ENCODE measurements at places on chromosomes 5 and 9.
A peak's percentile ranks its signal among the peaks of the same experiment; 100 is the strongest.

DNA sequence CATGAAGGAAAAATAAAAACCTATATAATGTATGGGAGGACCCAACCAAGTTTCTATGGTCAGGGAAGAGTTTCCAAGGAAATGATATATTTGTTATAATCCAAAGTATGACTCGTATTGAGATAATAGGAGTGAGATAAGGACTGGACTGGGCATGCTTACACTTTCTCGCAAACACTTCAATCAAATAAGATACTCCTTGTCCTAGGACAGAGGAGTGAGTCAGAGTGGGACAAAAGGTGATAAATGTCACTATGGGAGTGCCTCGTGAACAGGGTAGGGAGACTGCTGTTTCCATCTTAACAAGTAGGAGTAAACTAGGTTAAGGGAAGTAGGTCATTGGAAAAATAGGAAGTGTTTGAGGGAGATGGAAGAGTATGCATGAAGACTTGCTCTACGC is 47.2 kb downstream of the MACIR start:
- no peak for DNase-seq

- no peak for DNase-seq
Measured at GRCh38 chr5:100664140-100664539, 129.0 kb downstream of the FAM174A start.

- no peak for DNase-seq
Measured at GRCh38 chr9:138006576-138007233, 129.1 kb downstream of the CACNA1B start.

- DNase-seq: no peak
Measured at GRCh38 chr9:86202338-86202882, 57.0 kb downstream of the C9orf153 start.

DNA sequence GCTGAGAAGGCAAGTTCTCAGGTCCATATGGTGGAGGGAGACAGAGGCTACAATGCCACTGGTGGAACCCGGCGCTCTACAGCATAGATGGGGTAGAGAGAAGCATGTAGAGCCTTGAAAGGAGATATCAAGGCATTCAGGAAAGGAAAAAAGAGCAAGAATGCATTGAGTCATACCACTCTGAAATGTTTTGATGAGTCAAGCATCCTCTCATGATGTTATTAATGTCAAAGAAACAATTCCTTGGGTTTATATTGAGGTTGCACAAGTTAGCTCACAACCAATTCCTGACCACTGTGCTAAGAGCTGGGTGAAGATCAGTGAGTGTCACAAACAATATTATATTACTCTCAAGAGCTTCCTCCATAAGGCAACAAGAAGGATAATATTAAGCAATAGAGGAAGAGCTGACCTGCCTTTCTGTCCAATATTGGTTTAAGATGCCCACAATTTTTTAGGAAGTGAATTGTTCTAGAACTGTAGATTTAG is 178.0 kb downstream of the RFK start:
- no peak for DNase-seq

GRCh38 chr9:127884427-127884911 is 7.0 kb upstream of the AK1 start:
- no peak for DNase-seq

DNA sequence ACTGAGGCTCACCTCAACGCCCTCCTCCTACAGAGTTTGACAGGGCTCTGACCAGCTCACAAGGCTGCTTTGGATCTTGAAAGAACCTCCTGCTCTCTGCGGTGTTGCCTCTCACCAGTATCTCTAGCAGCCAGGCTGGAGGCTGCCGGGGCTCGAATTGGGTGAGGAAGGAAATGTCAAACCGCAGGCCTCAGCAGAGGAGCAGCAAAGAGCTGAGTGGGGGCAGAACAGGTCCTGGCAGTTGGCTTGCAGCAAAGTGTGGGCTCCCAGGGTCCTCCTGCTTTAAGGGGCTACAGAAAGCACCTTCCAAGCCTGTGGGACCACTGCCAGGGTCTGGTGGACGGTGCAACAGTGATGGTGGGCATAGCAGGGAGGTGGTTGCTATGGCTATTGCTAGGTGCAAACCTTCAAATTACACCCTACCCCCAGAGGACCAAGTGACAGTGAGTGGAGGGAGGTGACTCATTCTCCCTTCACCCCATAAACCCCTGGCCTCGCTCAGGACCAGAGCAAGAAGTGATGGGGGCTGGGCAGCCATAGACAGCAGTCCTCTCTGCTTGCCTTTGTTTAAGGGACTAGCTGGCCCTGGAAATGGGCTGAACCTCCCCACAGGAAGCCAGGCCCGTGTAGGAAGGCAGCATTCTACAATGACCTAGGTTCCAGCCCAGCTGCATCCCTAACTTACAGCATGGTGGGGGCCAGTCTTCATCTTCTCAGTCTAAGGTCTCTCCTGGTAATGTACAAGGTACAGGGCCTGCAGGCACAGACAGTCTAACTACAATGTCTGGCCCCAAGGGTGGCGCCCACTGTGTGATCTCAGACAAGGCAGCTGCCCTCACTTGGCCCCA is 18.7 kb downstream of the LCP2 start:
- DNase-seq: peak; percentile 92

DNA sequence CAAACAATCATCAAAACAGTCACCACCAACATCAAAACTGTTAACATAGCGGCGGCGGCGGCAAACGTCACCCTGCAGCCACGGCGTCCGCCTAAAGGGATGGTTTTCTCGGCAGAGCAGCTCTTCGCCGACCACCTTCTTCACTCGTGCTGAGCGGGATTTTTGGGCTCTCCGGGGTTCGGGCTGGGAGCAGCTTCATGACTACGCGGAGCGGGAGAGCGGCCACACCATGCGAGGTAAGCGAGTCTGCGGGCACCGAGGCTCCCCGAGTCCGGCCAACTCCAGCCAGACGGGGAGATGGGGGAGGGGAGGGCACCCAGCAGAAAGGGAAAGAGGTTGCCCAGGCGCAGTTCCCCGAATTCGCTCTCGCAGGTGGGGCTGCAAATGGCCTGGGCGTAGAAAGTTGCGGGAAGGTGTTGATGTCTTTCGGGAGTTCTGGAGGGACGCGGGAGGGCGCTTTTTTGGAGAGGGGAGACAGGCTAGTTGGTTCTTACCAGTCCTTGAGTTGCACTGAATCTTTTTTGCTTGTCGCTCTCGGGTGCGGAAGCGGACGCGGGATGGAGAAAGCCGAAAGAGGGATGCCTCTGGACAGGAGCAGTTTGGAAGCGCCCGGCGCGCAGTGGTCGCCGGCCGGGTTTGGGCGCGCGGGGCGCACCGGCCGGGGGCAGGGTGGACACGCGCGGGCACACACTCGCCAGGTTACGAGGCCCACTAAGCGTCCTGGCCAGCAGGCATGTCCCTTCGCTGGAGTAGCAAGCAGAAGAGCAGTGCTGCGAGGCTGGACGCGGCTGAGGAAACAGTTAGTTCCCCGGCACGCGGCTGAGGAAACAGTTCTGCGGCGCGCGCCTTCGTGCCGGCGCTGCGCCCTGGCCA is 849 bp downstream of the RORB start:
- no peak for DNase-seq

GRCh38 chr5:14270209-14270702 is 127.1 kb downstream of the TRIO start:
- no peak for DNase-seq

DNA sequence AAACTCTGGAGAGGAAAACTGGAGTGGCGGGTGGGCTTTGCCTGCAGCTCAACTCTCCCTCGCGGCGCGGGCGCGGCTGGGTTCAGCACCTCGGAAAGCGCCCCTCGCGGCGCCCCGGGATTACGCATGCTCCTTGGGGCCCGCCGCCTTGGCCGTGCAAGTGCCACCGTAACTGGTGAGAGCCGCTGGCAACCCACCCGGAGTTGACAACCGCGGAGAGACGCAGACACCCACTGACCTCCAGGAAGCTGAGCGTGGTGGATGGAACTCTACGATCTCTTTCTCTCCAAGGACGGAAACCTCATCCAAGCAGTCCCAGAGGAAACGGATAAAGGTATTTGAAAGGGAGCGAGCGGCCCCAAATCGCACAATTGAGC is 194 bp upstream of the RXFP3 start:
- DNase-seq: no peak

- no peak for DNase-seq
Measured at GRCh38 chr9:88071331-88071730, 66.9 kb downstream of the SPATA31C2 start.

GRCh38 chr9:107827304-107827703 is 337.7 kb upstream of the KLF4 start:
- no peak for DNase-seq

- DNase-seq: no peak
Measured at GRCh38 chr5:45795458-45795857, 99.3 kb upstream of the HCN1 start.

GRCh38 chr5:56105511-56106291 is 110.9 kb upstream of the IL6ST start:
- no peak for DNase-seq

- no peak for DNase-seq
Measured at GRCh38 chr5:167872791-167873190, 418.7 kb upstream of the WWC1 start.

- no peak for DNase-seq
Measured at GRCh38 chr5:171850324-171850947, 64.8 kb downstream of the SMIM23 start.

DNA sequence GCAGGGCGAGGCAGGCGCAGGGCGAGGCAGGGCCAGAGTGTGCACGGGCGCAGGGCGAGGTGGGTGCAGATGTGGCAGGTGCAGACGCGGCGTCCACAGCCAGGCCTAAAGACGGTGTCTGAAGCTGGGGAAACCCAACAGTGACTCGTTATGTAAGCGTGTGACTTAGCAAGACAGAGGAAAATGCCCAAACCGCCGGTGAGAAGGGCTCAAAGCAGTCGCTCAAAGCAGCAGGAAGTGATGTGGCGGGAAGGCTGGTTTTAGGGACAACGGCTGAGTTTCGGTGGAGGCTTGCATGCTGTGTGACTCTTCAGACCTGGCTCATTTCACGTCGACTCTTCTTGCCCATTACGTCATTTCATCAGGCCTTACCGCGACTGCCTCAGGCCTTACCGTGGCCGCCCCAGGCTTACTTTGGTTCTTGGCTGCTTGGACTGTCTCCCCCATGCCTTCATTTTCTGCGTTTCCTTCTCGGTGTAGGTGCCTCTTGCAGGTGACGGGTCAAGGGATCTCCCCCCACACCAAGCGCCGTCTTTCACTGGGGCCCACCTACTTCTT is 50.5 kb upstream of the EXOC3 start:
- DNase-seq: peak; percentile 59

DNA sequence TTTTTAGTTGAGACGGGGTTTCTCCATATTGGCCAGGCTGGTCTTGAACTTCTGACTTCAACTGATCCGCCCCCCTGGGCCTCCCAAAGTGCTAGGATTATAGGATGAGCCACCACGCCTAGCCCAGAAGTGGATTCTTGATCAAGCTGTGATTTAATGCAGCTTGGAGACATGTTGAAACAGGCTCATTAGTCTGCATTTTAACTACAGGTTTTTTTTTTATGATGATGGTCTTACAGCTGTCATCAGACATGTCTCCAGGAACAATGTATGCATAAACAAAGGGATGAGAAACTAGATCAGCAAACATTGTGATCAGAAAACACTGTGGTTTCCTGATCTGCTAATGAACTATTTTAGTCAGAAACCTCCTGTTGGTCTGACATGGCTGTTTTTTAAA is 30.0 kb upstream of the PLPP1 start:
- no peak for DNase-seq

DNA sequence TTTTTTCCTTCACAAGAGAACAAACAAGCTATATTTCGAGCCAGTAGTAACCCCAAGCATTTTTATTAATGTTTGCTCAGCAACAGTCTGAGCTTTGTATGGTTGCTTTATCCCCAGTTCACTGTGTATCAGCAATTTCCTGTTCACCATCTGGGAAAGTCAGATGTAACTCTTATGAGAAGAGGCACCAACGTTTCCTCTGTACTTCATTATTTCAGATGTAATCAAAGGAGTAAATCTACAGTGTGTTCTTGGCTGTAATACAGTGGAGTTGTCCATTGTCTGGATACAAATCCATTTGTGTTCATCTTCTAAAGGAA is 340.2 kb downstream of the ARRDC3 start:
- DNase-seq: no peak

- no peak for DNase-seq
Measured at GRCh38 chr9:100419166-100419565, 7.8 kb upstream of the MSANTD3 start.

DNA sequence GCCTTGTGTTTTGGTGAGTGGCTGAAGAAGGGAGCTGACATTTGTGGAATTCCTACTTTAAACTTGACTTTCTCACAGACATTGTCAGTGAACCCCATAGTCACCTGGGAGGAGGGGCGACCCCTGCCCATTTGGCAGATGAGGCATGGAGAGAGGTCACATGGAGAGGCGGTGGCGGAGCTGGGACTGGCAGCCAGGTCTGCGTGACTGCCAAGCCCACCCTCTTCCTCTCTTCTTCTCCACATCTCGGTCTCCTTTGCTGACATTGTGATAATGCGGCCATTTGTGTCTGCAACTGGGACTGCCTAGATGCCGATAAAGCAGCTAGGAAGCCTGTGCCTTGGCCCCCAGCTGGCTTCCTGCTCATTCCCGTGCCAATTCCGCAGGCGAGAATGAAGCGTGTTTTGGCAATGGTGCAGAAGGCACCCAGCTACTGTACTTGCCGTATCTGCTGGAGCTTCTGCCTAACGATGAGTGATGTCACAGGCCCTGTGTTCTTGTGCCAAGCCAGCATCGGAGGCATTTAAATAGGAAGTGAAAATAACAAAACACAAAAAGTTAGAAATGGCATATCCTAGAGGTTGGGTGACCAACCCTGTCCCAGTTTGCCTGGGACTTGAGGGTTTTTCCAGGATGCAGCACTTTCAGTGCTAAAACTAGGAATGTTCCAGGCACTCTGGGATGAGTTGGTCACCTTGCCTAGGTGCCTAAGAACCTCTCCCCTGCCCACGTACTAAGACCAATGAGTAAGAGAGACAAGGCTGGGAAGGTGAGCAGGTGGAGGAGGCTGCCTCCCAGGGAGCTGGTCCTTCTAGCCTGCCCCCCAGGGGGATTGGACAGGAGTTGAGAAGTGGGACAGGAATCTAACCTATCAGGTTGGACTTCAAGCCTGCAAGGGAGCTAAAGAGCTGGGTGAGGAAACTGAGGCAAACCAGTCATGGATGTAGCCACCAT is 23.6 kb downstream of the OLFML2A start:
- no peak for DNase-seq

DNA sequence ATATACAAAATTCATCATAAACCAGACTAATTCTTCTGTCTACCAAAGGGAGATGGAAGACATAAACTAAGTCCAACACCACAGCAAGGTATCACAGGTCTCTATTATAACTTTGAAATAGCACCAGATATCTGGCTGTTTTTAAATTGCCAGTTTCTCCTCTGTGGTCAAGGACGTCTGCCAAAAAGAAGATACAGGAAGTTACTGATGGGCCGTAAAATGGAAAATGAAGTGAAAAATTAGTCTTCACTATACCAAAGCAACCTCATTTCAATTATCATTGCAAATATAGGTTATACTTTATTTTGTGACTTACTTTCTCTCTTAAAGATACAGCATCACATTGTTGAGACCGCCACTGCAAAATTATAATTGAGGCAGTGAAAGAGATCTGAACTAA is 225.5 kb downstream of the NDUFS4 start:
- no peak for DNase-seq

DNA sequence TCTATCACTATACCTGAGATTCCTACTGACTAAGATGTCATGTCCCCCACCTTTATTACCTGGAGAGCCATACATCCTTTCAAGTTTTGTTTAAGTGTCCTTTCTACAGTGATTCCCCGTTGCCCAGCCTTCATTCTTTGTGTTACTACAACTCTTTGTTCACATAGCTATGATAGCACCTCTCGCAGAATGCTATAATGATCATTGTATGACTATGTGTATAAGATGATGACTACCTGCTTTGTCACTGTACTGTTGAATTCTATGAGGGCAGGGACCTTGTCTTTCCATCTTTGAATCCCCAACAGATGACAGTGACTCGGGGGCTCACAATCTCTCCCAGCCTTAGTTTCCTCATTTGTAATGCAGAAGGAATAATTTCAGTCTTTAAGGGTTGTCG is 361.2 kb downstream of the NPR3 start:
- DNase-seq: no peak
